ENCODE measurements at places on chromosomes 12 and 14.

- DNase-seq: no peak
Observed at GRCh38 chr12:107547389-107547788, 138.2 kb upstream of the PWP1 start.

DNA sequence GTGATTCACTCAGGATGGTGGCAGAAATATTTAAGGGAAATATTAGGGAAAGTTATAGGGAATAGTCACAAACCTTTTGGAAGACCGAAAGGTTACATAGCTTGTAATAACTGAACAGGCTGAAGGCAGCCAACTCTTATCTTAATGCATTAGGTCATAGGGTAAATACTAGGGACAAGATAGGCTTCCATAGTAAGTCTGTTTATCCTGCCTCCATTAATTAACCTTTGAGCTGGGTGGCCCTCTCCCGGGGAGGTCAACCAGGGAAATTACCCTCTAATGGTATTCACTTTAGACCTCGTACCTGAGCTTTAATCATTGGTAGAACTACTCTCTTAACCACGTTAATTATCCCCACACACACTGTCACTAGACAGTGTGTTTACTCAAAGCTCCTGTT lies 981.8 kb downstream of the SLC16A7 start:
- no peak for DNase-seq

GRCh38 chr14:38623661-38624060 lies 367.8 kb upstream of the CLEC14A start:
- no peak for DNase-seq

- DNase-seq: no peak
Observed at GRCh38 chr12:3227076-3227975, 150.1 kb downstream of the TSPAN9 start.

DNA sequence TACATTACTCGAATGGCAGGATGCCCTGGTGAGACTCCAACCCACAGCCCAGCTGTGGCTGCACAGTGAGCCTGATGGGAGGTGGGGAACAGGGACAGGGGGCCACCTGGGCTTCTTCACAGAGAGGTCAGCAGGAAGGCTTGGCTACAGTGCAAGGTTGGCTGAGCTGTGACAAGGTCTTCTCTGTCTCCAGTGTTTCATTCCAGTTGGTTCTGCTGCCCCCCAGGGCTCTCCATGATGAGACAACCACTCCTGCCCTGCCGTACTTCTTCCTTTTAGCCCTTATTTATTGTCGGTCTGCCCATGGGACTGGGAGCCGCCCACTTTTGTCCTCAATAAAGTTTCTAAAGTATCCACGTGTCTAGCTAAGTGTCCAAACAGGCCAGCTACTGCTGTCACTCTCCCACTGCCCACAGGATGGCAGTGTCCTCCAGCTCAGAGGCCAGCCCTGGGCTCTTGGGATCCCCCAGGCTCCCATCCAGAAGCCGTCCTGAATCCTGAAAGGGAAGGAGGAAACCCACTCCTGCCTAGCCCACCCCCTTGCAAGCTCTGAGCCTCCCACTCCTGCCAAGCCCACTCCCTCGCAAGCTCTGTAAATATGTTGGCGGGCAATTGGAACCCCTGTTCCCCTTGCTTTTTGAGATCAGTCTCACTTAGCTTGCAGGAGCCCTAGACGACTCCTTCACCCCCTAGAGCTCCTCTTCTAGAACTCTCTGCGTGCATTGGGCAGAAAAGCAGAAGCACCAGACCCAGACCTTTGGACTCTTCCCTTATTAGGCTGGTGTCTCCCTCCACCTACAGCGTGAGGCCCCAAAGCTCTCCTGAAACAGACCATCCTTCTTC lies 5.4 kb downstream of the C1QL4 start:
- DNase-seq: peak; percentile 77
